ENCODE measurements at places on chromosomes 7 and 10.

DNA sequence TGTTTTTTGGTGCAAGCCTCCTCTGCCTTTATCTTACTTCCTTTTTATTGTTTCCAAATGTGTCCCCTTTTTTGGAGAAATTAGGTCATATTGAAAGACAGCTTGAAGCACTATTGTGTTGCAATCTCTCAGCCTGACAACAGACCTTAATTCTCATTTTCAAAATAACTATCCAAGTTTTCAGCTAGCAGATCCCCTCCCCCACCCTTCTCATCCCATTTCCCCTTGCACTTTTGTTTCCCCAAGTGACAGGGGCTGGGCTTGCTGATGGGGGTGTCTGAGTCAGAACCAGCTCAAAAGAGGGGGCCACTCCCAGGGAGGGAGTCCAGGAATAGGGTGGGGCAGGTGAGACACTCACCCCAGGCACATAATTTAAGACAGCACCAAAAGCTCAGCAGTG lies 75.3 kb downstream of the MKI67 start:
- peak; percentile 66 for DNase-seq

DNA sequence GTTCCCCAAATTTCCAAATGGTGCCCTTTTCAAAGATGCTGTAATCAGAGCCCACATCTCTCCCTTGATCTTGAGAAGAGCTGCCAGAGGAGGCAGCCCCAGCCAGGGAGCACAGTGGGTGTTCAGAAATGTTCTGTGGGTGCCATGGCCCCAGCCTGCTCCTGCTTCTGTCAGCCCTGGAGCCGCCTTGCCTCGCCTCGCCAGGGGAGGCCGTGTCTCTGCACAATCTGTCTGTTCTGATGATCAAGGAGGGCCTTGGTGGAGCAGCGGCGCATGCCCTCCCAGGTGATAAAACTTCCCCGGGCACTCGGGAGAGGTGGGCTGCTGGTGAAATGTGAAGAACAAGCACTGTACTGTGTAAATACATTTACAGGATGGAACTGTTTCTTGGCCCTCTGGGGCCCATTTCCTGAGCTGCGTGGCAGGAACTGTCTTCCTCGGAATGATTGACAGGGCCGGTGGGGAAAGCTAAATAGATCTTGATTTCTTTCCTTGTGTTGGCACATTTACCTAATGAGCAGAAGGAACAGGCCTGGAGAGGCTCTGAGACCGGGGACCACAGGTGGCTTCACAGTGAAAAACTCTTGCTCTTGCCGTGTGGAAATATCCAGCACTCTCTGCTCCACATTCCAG lies 207.8 kb upstream of the PODXL start:
- no peak for DNase-seq

DNA sequence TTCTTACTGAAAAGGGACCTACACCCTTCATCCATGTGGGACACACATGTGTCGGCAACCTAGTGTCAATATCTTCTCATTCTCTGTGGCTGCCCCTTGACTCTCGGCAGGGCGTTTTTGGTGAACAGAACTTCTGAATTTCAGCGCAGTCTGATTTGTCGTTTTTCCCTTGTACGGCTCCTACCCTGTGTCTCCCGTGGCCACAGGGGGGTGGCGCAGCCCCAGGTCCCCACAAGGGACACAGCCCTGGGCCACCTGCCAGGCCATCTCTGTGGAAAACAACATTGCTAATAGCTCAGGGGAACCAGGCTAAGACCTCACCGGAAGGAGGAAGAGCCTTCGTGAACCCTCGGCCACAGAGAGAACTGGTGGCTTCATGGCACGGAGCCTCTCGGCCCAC lies 53.1 kb upstream of the NKX6-2 start:
- DNase-seq, result no peak

GRCh38 chr7:21125297-21125696 lies 302.6 kb upstream of the SP4 start:
- DNase-seq, result no peak

- no peak for DNase-seq
These were observed 6.5 kb downstream of the CHST12 start for GRCh38 chr7:2409745-2410414.

- DNase-seq, result no peak
These were observed 70.4 kb upstream of the FZD8 start for GRCh38 chr10:35712486-35712885.

GRCh38 chr10:49324711-49325110 lies 25.7 kb downstream of the C10orf71 start:
- DNase-seq, result peak; percentile 55

DNA sequence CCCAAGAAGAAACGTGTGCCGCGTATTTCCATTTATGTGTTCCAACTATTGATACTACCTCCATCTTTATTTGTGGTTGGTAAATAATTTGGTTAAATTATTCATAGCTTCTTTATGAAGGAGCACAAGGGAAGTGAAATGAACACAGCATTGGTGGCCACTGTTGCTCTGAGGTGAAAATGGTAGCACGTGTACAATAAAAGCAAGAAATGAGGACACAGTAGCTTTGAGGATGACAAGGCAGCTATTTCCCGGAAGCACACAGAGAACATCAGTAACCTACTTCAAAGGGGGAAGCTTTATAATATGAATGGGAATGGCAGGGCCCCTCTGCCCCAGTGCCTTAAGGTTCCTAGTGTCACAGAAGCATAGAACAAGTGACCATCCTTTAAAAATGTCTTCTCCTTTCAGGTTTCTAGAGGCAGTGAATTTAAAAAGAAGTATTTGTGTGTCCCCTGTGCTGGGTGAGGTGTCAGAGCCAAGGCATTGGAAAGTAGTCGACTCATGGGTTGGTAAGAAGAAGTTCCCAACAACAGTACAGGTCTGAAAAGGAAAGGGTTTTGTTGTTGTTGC lies 78.8 kb downstream of the SGMS1 start:
- DNase-seq, result no peak

Measured in Kasumi-1 (cell line).